ENCODE measurements at places on chromosomes 4 and X.

GRCh38 chrX:154596290-154596929 is 11.5 kb downstream of the CTAG1A start:
- DNase-seq, result no peak

GRCh38 chrX:17075004-17075403 is 128.5 kb downstream of the REPS2 start:
- no peak for DNase-seq

DNA sequence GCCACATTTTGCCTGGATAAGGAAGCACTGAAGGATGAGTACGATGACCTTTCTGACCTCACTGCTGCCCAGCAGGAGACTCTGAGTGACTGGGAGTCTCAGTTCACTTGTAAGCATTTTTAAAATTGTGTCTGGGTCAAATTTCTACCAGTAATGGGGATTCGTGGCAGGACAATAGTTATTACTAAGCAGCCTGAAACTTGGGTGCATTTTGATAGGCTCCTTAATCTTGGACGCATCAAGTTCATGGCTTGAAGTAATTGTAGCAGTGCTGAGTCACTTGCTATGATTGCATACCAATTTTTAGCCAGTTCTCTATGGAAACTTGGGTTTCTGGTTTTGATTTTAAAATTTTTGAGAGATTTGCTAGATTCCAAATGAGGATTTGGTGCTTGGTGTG is 4.3 kb downstream of the PGRMC1 start:
- no peak for DNase-seq

GRCh38 chr4:168398589-168398988 is 80.0 kb upstream of the DDX60 start:
- no peak for DNase-seq

- DNase-seq, result no peak
These were observed 714.5 kb downstream of the CCSER1 start for GRCh38 chr4:90841676-90842075.

- DNase-seq, result no peak
These were observed 186.7 kb upstream of the FAT1 start for GRCh38 chr4:186910385-186910784.

DNA sequence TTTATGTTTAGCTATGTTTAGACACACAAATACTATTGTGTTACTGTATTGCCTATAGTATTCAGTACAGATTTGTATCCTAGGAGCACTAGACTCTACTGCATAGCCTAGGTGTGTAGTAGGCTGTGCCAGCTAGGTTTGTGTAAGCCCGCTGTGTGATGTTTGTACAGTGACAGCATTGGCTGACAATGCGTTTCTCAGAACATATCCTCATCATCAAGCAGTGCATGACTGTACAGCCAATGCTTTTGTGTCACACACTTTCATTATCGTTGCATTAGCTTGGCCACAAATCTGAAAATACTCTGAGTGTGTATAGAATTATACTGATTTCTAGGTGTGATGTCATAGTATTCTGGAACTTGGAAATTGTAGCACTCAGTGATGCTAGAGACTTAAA is 63.4 kb downstream of the CLDN34 start:
- DNase-seq, result peak; percentile 53

DNA sequence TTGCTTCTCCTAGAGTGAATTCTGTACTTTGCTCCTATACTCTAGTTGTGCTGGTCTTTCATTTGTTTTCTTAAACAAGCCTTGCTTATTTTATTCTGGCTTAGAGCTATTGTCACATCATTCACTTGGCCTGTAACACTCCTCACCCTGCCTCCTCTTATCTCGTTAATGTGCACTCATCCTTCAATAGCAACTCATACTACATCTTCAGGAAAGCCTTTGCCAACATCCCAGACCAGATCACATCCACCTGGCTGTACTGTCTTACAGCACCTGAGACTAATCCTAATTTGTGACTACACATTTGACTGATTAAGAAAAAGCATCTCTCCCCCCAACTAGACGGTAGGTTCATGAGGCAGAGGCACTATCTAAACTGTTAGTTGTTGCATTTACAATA is 80.8 kb downstream of the SLC7A11 start:
- no peak for DNase-seq

- no peak for DNase-seq
These were observed 1722.9 kb upstream of the PCDH10 start for GRCh38 chr4:131426023-131426758.

DNA sequence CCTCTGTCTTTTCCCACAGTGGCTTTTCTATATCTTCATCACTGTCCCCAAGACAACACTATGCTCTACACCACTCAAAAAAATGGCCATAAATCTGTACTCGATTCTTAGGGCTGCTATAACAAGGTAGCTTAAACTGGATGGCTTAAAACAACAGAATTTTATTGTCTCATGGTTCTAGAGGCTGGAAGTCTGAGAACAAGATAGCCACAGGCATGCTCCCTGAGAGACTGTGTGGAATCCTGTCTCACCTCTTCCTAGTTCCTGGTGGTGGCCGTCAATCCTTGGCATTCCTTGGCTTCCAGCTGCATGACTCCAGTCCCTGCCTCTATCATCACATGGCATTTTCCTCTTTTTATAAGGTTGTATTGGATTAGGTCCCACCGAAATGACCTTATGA is 70.7 kb upstream of the DCLK2 start:
- DNase-seq, result no peak

DNA sequence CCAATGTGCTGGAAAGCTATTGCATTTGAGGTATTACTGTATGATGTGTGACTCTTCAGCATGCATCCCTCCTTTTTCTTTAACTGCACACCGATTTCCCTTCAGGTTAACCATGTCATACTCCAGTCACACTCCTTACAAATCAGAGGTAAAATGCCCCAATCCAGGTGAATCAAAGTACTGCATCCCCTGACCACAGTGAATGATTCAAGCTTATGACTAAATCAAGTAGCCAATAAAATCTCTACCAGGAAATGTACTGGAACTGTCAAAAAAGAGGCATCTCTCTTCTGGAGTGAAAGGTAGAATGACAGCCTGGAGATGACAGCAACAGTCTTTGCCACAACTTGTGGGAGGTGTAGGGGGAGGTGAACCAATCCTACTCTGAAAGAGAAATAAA is 10.4 kb downstream of the ADAMTS3 start:
- no peak for DNase-seq
